Caki2 (cell line): ENCODE measurements at places on chromosomes 4 and X. TPM values are rescaled to one million over a fixed set of nuclear protein-coding genes. Genes with fewer than 3 reads are reported as not detected.

The LRCH2 gene
- not detected in 2 replicates for total RNA-seq

The PLP1 gene
- not detected in 2 replicates for total RNA-seq

The CCDC110 gene
- 0.52 and 0.98 TPM in 2 replicates for total RNA-seq

The SHROOM2 gene
- 1.7 and 4.7 TPM in 2 replicates for total RNA-seq

The KANTR gene
- 2.1 and 4.5 TPM in 2 replicates for total RNA-seq

The TCEAL2 gene
- not detected in 2 replicates for total RNA-seq

The PIN4 gene
- 7.1 and 9.1 TPM in 2 replicates for total RNA-seq

The EPHA5 gene
- total RNA-seq, result not detected in 2 replicates

The AKAP14 gene
- total RNA-seq, result 0.14 TPM in 1 of 2 replicates, not detected in the other

The INTU gene
- 1.0 and 5.0 TPM in 2 replicates for total RNA-seq

The NDUFA1 gene
- 81.0 and 133 TPM in 2 replicates for total RNA-seq

The STPG2 gene
- 0.10 TPM in 1 of 2 replicates, not detected in the other for total RNA-seq

The GAGE13 gene
- total RNA-seq, result not detected in 2 replicates
